ENCODE measurements at places on chromosomes 11 and 22.

GRCh38 chr11:60477035-60477445, 15.5 kb upstream of the MS4A12 start:
- DNase-seq = no peak

- DNase-seq = no peak
Observed at GRCh38 chr11:115893461-115894099, 389.4 kb upstream of the CADM1 start.

DNA sequence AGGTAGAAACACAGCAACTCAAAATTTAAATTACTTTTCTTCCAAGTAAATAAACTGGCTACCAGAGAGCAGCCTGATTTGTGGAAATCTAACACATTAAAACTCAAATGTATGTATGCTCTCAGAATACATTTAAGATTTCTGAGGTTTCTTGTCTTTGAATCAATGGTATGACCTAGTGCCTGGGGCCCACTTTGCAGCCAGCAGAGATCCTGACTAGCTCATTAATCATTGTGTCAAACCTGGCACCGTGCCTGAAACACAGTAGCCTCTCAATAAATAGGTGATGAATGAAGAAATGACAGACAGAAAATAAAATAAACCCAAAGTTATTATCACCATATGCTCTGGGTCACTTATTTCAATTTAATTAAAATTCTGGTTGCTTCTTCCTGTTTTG, 176.2 kb upstream of the FAT3 start:
- DNase-seq = no peak

GRCh38 chr11:16809886-16810668, 71.6 kb downstream of the C11orf58 start:
- DNase-seq = no peak

GRCh38 chr11:326842-327580, 6.4 kb upstream of the IFITM3 start:
- no peak for DNase-seq

DNA sequence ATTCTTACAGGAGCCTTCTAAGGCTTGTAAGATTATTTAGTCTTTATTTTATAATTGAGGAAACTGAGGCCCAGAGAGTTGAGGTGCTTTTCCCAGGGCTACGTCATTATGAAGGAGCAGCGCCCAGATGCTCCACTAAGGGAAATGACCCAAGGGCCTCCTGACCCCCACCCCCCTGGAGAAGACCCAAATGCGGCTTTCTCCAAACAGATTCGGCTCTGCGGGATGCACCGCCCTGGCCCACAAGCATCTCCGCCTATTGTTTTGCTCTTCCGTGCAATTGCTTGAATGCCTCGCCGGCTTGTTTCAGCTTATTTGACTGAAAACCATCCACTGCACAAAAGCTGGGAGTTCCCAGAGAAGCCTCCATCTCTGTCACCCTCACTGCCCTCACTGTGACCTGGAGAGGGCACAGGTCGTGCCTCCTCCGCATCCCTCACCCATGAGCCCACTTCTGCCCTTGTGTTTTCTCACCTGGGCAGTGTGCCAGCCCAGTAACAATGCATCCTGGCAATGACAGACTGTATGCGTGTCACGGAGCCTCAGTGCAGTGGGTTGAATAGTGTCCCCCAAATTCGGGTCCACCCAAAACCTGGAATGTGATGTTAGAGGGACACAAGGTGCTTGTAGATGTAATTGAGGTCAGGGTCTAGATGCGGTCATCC, 790.2 kb downstream of the TBC1D22A start:
- no peak for DNase-seq

DNA sequence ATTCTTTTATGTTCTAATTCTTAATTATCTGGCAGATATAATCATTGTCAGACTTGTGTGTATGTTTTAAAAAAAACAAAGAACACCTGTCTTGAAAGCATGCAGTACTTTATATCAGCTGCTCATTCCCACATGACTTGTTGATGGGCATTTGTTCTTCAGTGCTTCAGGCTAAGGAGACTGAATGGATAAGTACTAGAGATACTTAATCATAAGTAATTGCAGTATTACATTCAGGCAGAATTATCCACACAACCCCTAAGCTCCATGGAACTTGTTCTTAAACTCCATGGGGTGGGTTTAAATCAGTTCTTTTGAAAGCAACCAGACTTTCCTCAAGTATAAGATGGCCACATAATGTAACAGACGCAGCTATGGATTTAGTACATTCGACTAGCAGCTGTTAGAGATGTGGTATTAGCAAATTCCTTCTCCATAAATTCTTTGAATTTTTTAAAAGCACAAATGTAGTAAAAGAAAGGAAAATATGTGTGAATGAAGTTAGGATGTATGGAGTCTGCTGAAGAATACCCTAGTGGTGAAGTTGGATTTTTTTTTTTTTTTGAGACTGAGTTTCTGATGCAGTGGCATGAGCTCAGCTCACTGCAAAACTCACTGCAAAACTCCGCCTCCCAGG, 3.0 kb downstream of the JAM3 start:
- no peak for DNase-seq

GRCh38 chr22:43658823-43659222, 153.3 kb downstream of the EFCAB6 start:
- DNase-seq = no peak

DNA sequence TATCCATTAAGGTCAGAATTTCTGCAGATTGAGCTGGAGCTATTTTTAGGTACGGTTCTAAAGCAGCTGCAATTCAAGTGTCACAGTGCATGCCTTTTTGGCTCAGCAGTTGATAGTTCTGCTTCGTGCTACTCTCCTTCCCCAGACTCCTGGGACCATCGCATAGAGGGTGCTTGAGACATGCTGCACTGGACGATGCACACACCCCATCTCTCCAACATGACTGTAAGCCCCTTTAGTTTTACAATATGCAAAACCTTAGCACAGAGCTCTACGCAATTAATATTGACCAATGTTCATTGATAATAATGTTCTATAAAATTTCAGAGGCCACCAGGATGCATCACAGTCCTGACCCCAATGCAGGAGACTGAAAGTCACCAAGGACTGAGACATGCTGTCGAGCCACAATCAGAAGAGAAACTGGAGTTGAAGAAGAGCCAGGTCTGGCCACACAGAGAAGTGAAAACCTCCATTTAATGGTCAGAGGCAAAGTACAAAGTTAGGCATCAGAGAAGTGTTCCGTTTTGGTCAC, 120.9 kb upstream of the ZC3H12C start:
- no peak for DNase-seq
